ENCODE measurements at places on chromosomes 7 and 10. TPM values are rescaled to one million over a fixed set of nuclear protein-coding genes. Genes with fewer than 3 reads are reported as not detected.

Gene TMEM270
- not detected for total RNA-seq

Gene ATRNL1
- total RNA-seq = 1.2 TPM

Gene CHST12
- 10.3 TPM for total RNA-seq

DNA sequence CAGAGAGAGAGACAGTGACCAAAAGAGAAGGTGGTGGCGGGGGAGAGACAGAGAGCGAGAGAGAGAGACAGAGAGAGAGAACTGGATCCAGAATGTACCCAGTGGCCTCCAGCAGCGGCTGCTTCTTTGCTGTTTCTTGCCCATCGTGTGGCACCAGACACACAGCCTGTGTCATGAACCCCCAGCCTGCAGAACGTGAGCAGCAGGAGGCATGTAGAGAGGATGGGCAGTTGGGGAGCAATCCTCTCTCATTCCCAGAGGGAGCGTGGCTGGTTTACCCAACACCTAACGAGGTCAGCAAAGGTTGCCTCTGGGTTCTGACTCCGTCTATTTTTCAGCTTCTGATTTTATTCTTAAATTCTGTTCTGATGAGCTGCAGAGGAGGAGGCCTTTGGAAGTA lies 168.1 kb downstream of the ADARB2 start:
- DNase-seq = no peak

GRCh38 chr7:110564246-110564645 lies 526.7 kb upstream of the LRRN3 start:
- DNase-seq = no peak

GRCh38 chr10:58281092-58281752 lies 12.3 kb downstream of the CISD1 start:
- DNase-seq = no peak

DNA sequence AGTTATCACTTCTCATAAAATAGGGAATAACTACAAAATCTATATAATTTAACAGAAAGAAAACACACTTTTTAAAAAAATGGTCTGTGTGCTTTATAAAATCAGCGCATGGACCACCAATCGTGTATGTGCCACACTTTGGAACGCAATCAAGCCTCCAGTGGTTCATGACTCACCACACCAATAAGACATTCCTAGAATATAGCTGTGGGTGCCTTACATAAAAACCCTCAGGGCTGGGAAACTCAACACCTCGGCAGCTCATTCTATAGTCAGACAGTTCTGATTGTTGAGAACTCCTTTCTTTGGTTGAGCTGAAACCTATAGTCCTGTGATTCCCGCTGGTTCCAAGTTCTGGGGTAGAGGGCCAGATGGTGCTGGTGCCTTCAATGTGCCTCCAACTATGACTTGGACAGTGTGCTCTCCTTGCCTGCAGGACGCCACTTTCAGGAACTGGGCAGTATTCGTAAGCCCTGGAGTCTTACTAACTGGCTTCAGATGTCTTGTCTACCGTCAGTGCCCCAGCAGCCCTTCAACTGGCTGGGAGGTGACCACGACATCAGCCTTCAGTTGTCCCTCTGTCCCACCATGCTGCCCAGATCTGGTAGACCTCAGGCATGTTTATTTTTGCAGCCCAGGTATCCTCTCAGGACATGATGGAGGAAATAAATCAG lies 135.7 kb upstream of the GDF10 start:
- no peak for DNase-seq

- DNase-seq = no peak
These were observed 22.4 kb downstream of the PPP1R3C start for GRCh38 chr10:91610444-91610843.

DNA sequence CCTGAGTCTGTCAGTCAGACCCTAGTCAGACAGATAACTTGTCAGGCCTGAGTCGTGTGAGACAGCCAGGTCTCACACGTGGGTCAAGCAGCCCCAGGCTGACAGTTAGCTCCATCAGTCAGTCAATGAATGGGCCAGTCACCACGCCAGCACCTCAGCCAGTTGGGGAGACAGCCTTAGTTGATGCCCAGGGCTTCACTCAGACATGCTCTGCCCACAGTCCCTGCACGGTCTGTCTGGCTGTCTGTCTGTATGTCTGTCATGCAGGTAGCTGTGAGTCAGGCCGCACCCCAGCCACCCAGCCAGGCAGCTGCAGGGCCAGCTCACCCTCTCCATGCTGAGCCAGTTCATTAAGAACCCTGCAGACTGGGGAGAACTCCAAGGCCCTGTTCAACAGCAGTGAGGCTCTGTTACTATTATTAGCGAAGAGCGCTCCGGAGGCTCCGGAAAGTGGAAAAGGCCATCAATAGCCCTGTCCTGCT lies 141.1 kb upstream of the PCBD1 start:
- DNase-seq = no peak

GRCh38 chr10:94617389-94617944 lies 66.1 kb upstream of the CYP2C18 start:
- no peak for DNase-seq

- no peak for DNase-seq
These were observed 84.3 kb downstream of the LANCL2 start for GRCh38 chr7:55449205-55449991.

GRCh38 chr10:11658801-11659368 lies 47.4 kb upstream of the USP6NL start:
- no peak for DNase-seq

GRCh38 chr7:23357190-23358093 lies 58.3 kb downstream of the MALSU1 start:
- DNase-seq = no peak

DNA sequence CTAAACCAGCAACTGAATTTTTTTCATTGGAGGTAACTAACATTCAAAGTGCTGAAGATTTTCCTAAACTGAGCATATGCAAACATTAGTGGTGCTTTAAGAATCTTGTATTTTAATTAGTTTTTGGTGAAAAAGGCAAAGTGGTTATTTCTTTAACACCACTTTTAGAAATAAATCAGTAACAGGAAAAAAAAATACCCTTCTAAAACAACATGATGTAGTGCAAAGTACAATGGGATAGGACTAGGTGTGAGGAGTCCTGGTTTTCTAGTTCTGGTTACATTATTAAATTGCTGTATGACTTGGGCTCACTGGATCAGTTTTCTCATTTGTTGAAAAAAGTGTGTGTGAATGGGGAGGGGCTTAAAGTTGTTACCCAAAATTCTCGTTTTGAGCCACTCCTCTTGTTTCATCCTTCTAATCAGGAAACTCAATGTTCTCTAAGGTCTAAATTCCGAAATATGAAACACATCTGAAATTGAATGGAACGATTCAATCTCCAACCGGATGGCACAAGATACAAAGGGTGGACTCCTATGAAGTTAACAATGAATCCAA lies 1.8 kb downstream of the WASL start:
- no peak for DNase-seq

Measured in activated B cell treated with CpG ODN at 0.5 μM for 24 hours (primary cell).